A549 treated with ZK216348 at 1 μM for 4 hours (cell line): ENCODE measurements at places on chromosomes 12 and 14. TPM values are rescaled to one million over a fixed set of nuclear protein-coding genes. Genes with fewer than 3 reads are reported as not detected.

The PRORP gene
- 28.2 to 39.0 TPM (median 35.8 TPM) in 5 replicates for total RNA-seq

The BCL11B gene
- 0.23 to 0.45 TPM (median 0.25 TPM) in 5 replicates for total RNA-seq

The GAS2L3 gene
- total RNA-seq: 4.8 to 10.5 TPM (median 8.4 TPM) in 5 replicates

The PRB2 gene
- not detected in 5 replicates for total RNA-seq

The SDS gene
- 0.40 to 1.5 TPM (median 1.2 TPM) in 5 replicates for total RNA-seq

The KLHDC1 gene
- 0.15 to 0.36 TPM (median 0.26 TPM) in 5 replicates for total RNA-seq

The BDKRB1 gene
- total RNA-seq: 0.36 to 0.86 TPM (median 0.59 TPM) in 5 replicates

The GPR132 gene
- total RNA-seq: 0.45 to 1.3 TPM (median 0.53 TPM) in 5 replicates

The LMNTD1 gene
- not detected in 5 replicates for total RNA-seq

The STON2 gene
- total RNA-seq: 0.93 to 1.6 TPM (median 1.0 TPM) in 5 replicates

The CCDC85C gene
- 22.6 to 38.6 TPM (median 37.1 TPM) in 5 replicates for total RNA-seq

The ARHGEF25 gene
- total RNA-seq: 4.1 to 7.7 TPM (median 6.0 TPM) in 5 replicates
